CD8-positive, alpha-beta memory T cell (primary cell): ENCODE measurements at places on chromosomes 7 and 10. TPM values are rescaled to one million over a fixed set of nuclear protein-coding genes. Genes with fewer than 3 reads are reported as not detected.

The CPA4 gene
- total RNA-seq = not detected

The TRPV5 gene
- total RNA-seq = not detected

GRCh38 chr10:88946200-88946599 is 6.4 kb downstream of the ACTA2 start:
- no peak overlapping the region for H3K27ac ChIP-seq
- H3K27me3 ChIP-seq = no peaks in the 10 kb centered on the region
- H3K4me1 ChIP-seq = no peaks in the 10 kb centered on the region
- H3K4me3 ChIP-seq = no peak overlapping the region
- no peak for DNase-seq

DNA sequence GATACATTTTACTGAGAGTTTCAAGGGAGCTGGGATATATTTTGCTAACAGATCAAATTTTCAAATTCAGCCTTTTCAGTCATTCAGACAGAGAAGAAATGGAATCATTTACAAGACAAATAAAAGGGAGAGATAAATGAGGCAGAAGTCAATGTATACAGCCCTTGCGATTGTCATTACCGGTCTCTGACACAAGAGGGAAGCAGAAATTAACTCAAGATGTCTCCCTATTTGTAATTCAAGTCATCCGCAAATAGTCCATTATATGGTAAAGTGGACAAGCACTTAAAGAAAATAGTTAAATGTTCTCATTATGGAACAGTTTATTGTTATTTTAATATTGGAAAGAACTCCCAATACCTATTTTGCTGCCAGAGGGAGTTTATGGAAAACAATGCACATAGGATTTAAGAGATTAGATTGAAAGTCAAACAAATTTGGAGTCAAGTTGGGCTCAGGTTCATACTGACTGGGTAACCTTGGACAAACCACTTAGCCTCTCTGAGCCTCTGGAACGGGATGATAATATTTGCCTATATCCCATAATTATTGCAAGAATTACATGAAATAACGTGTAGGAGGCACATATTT is 89.3 kb upstream of the PRKCQ start:
- no peak overlapping the region for H3K4me3 ChIP-seq
- DNase-seq = no peak
- no peaks in the 10 kb centered on the region for H3K36me3 ChIP-seq
- no peak overlapping the region for H3K27ac ChIP-seq
- H3K27me3 ChIP-seq = no peaks in the 10 kb centered on the region
- H3K4me1 ChIP-seq = peaks cover 11% of the 10 kb centered on the region

DNA sequence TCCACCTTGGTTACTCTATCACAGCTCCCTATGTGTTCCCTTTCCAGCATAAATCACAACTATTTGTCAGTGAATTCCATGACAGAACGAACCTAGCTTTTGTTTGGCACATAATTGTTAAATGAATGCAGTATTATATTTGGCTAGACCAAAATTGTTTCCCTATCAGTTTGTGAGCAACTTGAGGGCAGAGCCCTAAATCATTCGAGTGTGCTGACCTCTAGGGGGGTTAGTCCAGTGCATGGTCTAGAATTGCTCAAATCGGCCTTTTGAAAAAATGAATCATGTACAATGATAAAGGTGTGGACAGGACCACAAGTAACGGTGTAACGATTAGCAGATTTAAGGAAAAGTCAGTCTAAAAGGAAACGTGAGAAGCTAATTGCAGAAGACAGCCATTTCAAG is 475 bp upstream of the NRBF2 start:
- DNase-seq = no peak
- H3K36me3 ChIP-seq = no peaks in the 10 kb centered on the region
- H3K27me3 ChIP-seq = no peaks in the 10 kb centered on the region

GRCh38 chr10:101856626-101857025 is 13.0 kb upstream of the KCNIP2 start:
- H3K4me1 ChIP-seq = no peaks in the 10 kb centered on the region
- H3K27me3 ChIP-seq = no peaks in the 10 kb centered on the region
- no peak overlapping the region for H3K4me3 ChIP-seq
- H3K36me3 ChIP-seq = no peaks in the 10 kb centered on the region

DNA sequence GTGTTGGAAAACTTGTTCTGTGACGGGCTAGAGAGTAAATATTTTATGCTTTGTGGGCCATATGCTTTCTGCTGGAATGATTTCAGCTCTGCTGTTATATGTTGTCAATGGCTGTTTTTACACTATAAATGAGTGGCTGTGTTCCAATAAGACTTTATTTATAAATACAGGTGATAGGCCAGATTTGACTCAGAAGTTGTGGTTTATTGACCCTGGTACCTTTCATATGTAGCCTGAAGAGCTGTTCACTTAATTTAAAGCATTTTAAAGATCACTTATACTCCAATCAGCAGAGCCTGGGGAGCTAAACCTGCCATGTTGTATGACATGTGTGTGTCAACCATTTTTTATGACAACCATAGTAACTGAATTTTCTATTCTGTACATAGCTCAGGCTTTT is 9.1 kb upstream of the SSBP1 start:
- H3K4me3 ChIP-seq = no peak overlapping the region
- H3K36me3 ChIP-seq = no peaks in the 10 kb centered on the region
- no peaks in the 10 kb centered on the region for H3K4me1 ChIP-seq
- no peak overlapping the region for H3K27ac ChIP-seq
- DNase-seq = no peak

DNA sequence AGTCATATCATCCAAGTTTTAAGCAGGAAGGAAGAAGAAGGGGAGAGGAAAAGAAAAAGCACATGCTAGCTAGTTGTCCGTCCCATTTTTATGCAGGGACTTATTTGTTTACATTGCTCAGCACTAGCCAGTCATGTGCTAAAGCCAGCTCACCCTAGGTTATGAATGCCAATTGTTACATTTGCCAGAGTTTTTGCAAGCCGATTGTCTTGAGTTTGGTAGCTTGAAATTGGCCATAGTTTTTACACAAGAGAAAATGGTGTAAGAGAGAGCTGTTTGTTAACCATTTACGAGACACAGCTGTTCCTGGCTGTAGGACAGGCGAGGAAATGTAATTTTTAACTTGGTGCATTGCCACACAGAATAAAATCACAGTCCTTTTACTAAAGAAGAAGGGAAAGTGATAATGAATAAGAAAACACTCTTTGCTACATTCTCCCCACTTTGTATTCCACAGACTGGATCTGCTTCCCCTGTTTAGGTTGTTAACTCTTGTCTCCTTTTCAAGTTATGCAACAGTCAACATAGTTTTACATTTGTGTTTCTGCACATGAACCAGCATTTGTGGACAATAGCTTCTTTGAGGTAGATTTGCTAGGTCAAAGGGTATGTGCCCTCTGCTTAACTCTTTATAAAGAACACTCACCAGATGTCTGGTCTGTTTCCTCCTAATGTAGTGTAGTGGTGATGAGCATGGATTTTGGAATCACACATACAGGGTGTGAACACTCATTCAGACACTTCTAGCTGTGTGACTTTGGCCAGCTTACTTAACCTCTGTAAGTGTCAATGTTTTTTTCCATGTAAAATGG is 357.2 kb downstream of the LRMDA start:
- H3K36me3 ChIP-seq = no peaks in the 10 kb centered on the region
- H3K4me3 ChIP-seq = no peak overlapping the region
- DNase-seq = no peak

DNA sequence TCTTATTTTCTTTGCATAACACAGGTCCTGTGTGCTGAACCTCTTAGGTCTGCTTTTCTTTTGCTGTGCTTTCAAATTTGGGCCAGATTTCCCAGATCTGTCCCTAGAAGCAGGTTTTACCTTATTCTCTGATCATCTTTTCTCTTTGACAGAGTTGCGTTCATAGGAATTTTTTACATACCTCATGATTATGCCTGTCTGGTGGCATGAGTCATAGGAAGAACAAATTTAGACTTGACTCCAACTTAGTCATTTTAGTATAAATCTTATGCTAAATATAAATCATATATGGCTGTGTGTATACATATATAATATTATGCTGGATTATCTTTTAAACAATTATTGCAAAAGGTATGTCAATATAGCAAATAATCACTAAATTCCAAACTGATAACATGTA is 1038.9 kb downstream of the GRM8 start:
- no peak for DNase-seq
- no peak overlapping the region for H3K4me3 ChIP-seq
- H3K4me1 ChIP-seq = no peaks in the 10 kb centered on the region
- H3K27ac ChIP-seq = no peak overlapping the region
- no peaks in the 10 kb centered on the region for H3K27me3 ChIP-seq

DNA sequence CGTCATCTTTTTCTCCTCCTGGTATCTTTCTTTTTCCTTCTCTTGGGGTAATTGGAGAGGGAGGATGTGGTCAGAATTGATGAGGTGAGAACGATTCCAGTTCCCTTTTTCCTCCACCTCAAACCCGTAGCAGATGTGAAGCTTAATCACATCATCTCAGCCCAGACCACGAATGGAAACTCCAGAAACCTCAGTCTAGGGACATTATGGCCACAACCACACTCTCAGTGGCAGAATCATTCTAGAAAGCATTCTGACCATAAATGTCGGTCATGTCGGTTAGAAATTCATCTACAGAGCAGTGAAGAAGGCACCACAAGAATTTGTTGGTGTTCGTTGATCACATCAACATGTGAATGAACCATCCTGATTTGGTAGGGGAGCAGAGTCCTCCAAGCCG is 78.7 kb downstream of the GATA3 start:
- no peak overlapping the region for H3K27ac ChIP-seq
- DNase-seq = no peak

- no peaks in the 10 kb centered on the region for H3K4me1 ChIP-seq
- no peak overlapping the region for H3K4me3 ChIP-seq
- no peak for DNase-seq
Observed at GRCh38 chr10:129622736-129623135, 155.7 kb downstream of the MGMT start.

DNA sequence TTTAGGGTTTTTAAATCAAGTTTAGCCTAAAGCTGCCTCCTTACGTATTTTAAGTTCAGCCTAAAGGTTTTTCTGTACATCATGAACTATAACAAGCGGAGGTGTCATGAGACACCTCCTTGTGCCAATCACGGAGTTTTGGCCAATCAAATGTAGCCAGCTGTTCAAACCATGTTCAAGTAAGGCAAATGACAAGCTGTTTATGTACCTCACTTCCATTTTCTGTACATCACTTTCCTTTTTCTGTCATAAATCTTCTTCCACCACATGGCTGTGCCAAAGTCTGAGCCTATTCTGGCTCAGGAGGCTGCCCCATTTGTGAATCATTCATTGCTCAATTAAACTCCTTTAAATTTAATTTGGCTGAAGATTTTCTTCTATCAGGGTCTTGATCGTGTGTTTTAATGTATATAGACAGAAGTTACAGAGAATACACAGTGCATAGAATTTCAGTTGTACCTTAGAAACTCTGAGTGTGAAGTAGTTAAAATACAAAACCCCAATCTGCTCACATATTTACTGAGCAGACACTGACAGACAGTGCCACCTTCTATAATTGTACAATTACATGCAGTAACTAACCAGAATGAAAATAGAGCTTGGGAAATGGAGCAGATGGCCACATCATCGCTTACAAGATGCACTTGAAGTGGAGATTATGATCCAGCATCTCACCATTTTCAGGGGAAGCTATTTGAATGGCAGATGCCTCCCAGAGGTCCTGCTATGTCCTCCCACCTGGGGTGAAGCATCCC is 76.9 kb upstream of the LANCL2 start:
- DNase-seq = no peak
- H3K36me3 ChIP-seq = no peaks in the 10 kb centered on the region
- H3K27ac ChIP-seq = no peak overlapping the region

DNA sequence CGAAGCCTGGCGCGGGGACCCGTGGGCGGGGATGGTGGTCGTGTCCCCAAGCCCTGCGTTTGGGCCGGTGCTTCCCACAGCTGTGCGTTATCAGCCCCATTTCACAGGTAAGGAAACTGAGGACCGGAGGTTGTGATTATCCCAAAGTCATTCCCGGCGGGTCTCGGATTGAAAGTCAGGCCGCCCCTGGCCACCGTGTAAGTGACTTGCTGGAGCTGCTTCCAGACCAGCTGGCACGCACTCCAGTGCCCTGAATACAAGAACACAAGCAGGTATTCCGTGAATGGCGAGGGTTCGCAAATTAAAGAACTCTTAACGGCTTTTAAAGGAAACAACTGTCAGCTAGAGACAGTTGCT is 675 bp upstream of the ATE1 start:
- peak overlapping the region; percentile 84 for H3K4me3 ChIP-seq
- H3K36me3 ChIP-seq = no peaks in the 10 kb centered on the region
- peak overlapping the region; percentile 87 for H3K27ac ChIP-seq
- H3K27me3 ChIP-seq = no peaks in the 10 kb centered on the region
- no peak for DNase-seq

DNA sequence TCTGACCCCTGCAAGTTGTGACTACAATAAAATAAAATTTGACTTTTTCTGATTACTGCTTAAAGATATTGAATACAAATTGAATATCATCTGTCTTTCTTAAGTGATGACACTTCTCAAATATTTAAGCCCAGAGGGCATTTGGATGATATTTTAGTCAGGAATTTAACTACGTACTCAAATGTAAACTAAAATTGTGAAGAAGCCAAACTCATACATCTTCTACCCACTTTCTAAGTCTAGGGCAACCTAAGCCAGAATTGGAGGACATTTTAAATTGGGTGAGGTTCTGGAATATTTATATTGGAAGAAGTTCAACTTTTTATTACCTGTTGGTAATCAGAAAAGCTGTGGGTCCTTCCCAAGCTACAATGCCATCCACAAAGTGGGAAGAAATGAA is 149.1 kb upstream of the WDR11 start:
- no peak for DNase-seq
- no peaks in the 10 kb centered on the region for H3K27me3 ChIP-seq
- H3K4me1 ChIP-seq = no peaks in the 10 kb centered on the region
- H3K27ac ChIP-seq = no peak overlapping the region

DNA sequence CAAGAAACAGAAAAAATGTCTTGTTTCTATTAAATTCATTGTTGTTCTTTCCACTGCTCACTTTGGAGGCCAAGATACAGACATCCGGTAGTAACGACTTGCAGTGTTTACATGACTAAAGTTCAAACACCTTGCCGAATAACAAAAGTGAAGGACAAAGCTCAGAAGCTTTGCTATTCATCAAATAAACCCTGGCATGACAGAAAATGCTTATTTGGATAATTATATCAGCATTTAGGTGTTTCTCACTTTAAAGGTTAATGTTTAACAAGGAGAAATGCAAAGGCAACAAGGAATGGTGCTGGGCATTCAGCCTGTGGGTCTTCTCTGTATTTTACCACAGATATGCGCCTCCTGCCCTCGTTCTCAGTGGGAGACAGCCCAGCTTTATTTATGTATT is 5.4 kb upstream of the PTF1A start:
- peaks cover 6% of the 10 kb centered on the region for H3K27me3 ChIP-seq
- no peak overlapping the region for H3K4me3 ChIP-seq
- H3K4me1 ChIP-seq = no peaks in the 10 kb centered on the region
- H3K36me3 ChIP-seq = no peaks in the 10 kb centered on the region
- DNase-seq = no peak
- H3K27ac ChIP-seq = no peak overlapping the region
